ENCODE measurements at places on chromosomes 3 and 15.

DNA sequence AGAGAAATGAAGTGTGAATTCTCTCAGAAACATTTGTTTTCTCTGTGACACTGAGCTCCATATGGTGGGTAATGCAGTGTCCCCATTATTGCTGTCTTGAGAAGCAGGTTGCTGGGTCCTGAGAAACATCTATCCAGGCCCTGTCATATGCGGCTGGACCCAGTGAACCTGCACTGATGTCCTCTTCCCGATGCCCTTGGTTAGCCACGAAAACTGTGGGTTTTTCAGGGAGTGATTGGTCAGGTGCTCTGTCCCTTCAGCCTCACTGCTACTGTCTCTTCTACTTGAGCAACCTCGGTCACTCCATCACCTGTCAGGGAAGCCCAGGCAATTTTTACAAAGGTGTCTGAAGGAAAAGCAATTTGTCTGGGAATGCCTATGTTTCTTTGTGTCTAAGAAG is 77.0 kb downstream of the SLC7A14 start:
- no peak for DNase-seq

DNA sequence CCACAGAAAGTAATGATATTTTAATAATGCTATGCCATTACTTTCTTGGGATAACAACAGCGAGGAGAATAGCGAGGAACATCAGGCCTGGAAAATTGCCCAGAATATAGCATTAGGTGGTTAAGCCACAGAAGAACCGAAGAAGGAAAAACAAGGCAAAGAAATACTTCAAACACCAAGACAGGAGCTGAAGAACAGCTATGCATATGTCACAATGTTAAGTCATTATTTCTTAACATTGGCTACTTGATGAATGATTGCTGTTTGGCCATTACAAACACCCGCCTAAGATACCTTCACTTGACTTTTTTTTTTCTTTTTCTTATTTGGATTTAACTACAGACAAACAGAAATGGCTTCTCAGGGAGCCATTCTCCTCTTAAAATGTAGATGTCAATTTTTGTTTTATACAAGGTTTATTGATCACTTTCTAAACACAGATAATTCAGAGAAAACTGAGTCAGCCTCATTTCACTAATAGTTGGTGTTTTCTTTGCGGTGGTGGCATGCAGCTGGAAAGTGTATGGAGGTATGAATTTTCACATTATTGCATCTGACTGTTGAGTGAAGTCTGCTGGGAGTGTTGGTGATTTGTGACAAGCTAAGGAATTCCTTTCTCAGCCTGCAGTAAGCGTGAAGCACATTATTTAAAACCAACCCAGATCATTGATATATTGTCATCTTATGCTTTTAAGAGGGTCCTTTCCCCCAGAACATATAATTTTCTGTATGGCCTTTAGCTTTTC is 705.7 kb upstream of the NR2F2 start:
- no peak for DNase-seq

DNA sequence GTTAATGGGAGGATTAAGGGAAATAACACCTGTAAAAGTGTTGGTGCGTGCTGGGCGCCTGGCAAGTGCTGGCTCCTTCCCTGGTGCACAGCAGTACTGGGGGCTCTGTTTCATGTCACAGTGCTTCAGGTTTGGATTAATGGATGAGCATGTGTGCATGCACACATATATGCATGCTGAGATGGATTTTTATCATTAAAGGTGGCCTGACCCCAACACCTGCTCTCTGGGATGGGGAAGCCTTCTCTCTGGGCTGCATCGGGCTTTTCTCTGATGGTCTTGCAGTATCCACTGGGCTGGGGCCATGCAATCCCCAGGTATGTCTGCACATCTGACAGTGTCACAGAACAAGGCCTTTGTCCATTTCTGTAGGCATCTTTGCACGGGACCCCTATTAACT is 127.5 kb upstream of the PLXNA1 start:
- DNase-seq: no peak

- no peak for DNase-seq
These were observed 25.9 kb downstream of the SERP1 start for GRCh38 chr3:150520408-150520807.

DNA sequence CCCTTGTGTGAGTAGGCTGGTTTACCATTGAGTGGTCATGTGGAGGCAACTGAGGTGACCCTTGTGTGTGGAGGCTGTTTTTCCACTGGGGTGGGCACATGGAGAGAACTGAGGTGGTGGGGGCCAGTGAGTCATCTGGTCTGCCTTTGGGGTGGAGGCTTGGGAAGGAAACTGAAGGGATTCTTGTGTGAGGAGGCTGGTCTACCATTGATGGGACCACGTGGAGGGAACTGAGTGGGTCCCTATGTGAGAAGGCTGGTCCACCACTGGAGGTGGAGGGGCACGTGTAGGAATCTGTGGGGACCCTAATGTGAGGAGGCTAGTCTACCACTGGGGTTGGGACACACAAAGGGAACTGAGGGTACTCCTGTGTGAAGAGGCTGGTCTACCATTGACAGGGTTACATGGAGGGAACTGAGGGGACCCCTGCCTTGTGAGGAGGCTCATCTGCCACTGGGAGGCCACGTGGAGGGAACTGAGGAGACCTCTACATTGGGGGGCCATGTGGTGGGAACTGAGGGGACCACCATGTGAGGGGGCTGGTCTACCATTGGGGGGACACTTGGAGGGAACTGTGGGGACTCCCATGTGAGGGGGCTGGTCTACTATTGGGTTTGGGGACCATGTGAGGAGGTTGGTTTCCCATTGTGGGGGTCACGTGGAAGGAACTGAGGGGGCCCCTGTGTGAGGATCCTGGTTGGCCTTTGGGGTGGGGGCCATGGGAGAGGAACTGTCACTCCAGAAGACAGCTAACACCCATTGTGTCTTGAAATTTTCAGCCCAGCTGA is 164.5 kb downstream of the WNT7A start:
- no peak for DNase-seq

- DNase-seq: no peak
These were observed 36.7 kb downstream of the SLC9A9 start for GRCh38 chr3:143811602-143812001.

DNA sequence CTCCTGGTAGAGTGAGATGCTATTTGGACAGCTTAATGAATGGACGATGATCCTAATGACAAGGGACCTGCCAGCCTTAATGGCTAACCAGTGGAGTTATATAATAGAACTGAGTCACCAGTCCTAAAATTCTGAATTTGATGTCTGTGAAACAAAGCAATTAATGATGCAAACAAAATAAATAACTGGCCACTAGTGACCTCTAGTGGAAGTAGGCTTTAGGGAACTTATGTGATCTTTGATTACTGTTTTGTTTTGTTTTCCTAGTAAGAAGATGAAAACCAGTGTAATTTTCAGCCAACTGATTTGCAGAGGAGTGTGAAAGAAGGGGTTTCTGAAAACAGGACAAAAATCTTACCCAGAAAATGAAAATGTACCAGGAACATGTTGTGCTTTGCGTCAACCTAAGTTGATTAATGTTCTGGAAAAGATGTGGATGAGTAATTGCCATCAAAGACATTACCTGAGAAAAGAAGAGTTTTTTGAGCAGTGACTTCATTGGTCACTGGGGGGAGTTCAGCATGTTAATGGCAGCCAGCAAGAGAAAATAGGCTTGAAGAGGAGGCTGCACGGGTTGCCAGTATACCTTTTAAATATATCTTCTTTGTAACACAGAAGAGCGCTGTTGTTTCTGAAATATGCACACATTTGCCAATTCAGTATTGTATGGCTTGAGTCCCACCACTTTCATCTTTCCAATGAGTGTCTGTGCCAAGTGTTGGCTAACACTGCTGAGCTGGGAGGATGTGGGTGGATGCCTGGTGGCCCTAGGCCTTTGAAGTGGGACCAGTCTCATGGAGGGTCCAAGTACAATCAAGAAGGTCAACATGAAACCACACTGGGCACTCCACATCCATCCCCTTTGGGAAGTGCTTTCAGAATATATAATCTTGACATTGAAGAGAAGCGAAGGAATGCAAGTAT is 9.3 kb downstream of the VEPH1 start:
- DNase-seq: peak; percentile 67

- no peak for DNase-seq
These were observed at the start of gene SEMA3F for GRCh38 chr3:50154840-50155490. Gene SEMA3F (plus strand): TSS chr3:50155324. CDS start chr3:50159623, 4,299 bp downstream.

GRCh38 chr3:58609990-58610389 is 32.8 kb upstream of the FAM107A start:
- no peak for DNase-seq

GRCh38 chr3:177770383-177771230 is 573.3 kb upstream of the TBL1XR1 start:
- DNase-seq: no peak
